ENCODE measurements at places on chromosomes 5 and 9.

- peaks cover 88% of the 10 kb centered on the region for H3K4me1 ChIP-seq
- peaks cover 4% of the 10 kb centered on the region for H3K36me3 ChIP-seq
- H3K4me3 ChIP-seq = peak overlapping the region; percentile 49
These were observed 186.8 kb downstream of the PALM2AKAP2 start for GRCh38 chr9:109966643-109967368.

DNA sequence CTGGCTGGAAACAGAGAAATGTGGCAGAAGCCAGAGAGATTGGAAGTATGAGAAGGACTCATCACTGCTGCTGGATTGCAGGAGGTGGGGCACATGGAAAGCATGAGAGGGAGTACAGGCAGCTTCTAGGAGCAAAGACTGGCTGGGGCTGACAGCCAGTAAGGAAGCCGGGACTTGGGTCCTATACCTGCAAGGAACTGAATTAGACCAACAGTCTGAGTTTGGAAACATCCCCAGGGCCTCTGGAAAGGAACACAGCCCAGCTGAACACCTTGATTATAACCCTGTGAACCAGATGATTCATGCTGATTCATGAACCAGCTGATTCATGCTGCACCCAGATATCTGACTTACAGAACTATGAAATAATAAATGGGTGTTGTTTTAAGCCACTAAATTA lies 93.4 kb downstream of the OSTF1 start:
- peaks cover 6% of the 10 kb centered on the region for H3K4me1 ChIP-seq
- H3K27ac ChIP-seq = no peak overlapping the region
- H3K36me3 ChIP-seq = peaks cover 15% of the 10 kb centered on the region
- H3K4me3 ChIP-seq = no peak overlapping the region

- no peak overlapping the region for H3K27ac ChIP-seq
- ATAC-seq = no peak
- H3K27me3 ChIP-seq = no peaks in the 10 kb centered on the region
These were observed 277.1 kb downstream of the NR3C1 start for GRCh38 chr5:143126174-143127019.

DNA sequence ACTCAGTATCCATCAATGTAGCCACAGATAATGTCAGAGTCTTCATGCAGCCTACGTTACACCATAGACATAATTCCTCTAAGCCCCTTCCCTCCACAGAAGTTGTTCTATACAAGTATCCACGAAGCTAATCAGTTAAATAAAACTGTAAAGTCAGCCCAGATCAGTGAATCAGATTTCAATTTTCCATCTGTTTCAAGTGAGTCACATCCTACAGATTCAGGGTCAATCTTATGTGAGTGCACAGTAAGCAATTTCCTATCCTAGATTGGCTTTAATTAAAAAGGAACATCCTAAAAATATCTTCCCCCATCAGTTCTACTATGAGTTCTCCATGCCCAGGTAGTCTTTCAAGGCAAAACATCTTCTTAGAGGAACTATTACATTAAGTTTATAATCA lies 402.5 kb downstream of the EFNA5 start:
- no peaks in the 10 kb centered on the region for H3K36me3 ChIP-seq
- ATAC-seq = no peak
- H3K4me3 ChIP-seq = no peak overlapping the region
- no peak overlapping the region for H3K27ac ChIP-seq

DNA sequence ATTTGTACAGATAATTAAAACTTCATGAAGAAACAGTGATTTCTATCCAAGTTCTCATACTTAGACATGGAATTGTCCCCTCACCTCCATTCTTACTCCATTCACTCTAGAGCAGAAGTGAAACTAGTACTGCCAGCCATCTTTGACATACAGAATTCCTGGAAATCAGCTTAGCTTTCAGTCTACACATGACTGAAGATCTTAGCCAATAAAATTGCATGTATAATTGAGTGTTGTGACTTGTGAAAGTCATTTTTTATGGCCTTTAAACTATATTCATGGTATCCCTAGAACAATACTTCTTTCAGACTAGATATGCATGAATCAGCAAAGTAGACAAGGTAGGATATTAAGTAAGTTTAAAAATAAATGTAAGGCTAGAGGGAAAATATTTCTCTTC lies 705.2 kb upstream of the ZNF608 start:
- no peak overlapping the region for H3K4me3 ChIP-seq
- no peaks in the 10 kb centered on the region for H3K27me3 ChIP-seq
- H3K36me3 ChIP-seq = no peaks in the 10 kb centered on the region
- H3K27ac ChIP-seq = no peak overlapping the region
- no peaks in the 10 kb centered on the region for H3K4me1 ChIP-seq

DNA sequence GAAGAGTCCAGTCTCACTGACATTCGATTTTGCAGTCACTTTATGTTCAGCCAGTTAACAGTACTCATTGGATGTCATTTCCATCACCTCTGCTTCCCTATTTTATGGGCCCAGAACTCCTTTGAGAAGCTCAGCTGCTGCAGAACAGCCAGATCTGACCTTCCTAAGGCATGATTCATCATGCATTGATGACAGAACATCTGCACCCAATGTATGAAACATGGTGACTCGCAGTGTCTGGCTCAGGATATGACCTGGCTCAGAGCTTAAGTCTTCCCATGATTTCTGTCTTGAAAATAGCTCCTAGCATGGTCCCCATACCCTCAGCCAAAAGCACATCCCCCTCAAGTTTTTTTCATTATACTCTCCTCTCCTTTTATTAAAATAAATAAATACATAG lies 92.6 kb upstream of the TRIM32 start:
- H3K4me3 ChIP-seq = no peak overlapping the region
- no peaks in the 10 kb centered on the region for H3K4me1 ChIP-seq
- H3K27ac ChIP-seq = no peak overlapping the region
- H3K27me3 ChIP-seq = no peaks in the 10 kb centered on the region
- no peak for ATAC-seq

- no peak for ATAC-seq
- no peaks in the 10 kb centered on the region for H3K27me3 ChIP-seq
- no peaks in the 10 kb centered on the region for H3K36me3 ChIP-seq
- no peaks in the 10 kb centered on the region for H3K4me1 ChIP-seq
- H3K27ac ChIP-seq = no peak overlapping the region
- no peak overlapping the region for H3K4me3 ChIP-seq
These were observed 127.8 kb downstream of the SAXO1 start for GRCh38 chr9:18905028-18905882.

- H3K4me3 ChIP-seq = no peak overlapping the region
- no peak overlapping the region for H3K27ac ChIP-seq
- no peaks in the 10 kb centered on the region for H3K4me1 ChIP-seq
- no peak for ATAC-seq
These were observed 80.3 kb downstream of the CSNK1A1 start for GRCh38 chr5:149470942-149471341.

- peaks cover 33% of the 10 kb centered on the region for H3K4me1 ChIP-seq
- no peak overlapping the region for H3K27ac ChIP-seq
- H3K36me3 ChIP-seq = peaks cover 13% of the 10 kb centered on the region
- H3K27me3 ChIP-seq = no peaks in the 10 kb centered on the region
- no peak for ATAC-seq
- H3K4me3 ChIP-seq = peak overlapping the region; percentile 96
These were observed 1.1 kb upstream of the CEP78 start for GRCh38 chr9:78234810-78235209.

GRCh38 chr9:110099236-110100095 lies 108.5 kb downstream of the C9orf152 start:
- peaks cover 79% of the 10 kb centered on the region for H3K4me1 ChIP-seq
- no peak overlapping the region for H3K4me3 ChIP-seq
- H3K36me3 ChIP-seq = peaks cover 54% of the 10 kb centered on the region
- no peaks in the 10 kb centered on the region for H3K27me3 ChIP-seq

- peak within 1 kb of the TSS; percentile 48 for H3K4me3 ChIP-seq
- H3K27ac ChIP-seq = no peak within 1 kb of the TSS
- H3K36me3 ChIP-seq = peaks cover 4% of the 10 kb centered on the region
- peaks cover 54% of the 10 kb centered on the region for H3K27me3 ChIP-seq
- peak; percentile 37 for ATAC-seq
- peaks cover 15% of the 10 kb centered on the region for H3K4me1 ChIP-seq
These were observed at the start of gene LPAR1 for GRCh38 chr9:111038331-111039230. LPAR1 (minus strand) TSS chr9:111038470; CDS start chr9:110972117, 66,353 bp downstream.

DNA sequence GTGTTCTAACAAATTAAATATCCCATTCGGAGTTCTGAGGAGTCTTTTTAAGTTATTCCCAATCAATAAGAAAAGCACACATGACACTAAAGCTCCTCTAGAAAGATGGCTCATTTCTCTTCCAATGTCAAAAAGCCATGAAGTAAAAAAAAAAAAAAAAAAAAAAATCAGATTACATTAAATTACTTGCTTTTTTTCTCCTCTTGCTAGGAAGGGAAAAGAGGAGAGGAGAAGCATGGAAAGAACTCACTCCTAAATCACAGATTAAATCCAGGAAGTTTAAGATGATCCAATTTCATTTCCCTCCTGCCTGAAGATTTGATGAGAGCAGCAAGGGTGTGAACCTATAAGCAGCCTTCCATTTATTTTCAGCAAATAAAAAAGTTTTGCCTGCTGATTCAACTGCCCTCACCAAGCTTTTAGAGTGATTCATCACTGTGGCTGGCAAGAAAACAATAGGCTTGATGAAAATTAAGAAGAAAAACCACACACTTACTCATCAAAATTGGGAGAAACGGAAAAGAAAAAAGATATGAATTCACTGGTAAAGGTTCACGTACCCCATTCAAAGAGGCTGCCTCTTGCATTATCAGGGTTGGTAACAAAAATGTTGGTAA lies 19.7 kb downstream of the MYO10 start:
- H3K27me3 ChIP-seq = no peaks in the 10 kb centered on the region
- H3K4me3 ChIP-seq = no peak overlapping the region
- no peak overlapping the region for H3K27ac ChIP-seq
- H3K36me3 ChIP-seq = no peaks in the 10 kb centered on the region

GRCh38 chr5:181194489-181195248 lies 10.3 kb downstream of the TRIM7 start:
- H3K4me1 ChIP-seq = peaks cover 58% of the 10 kb centered on the region
- H3K27ac ChIP-seq = no peak overlapping the region
- no peak overlapping the region for H3K4me3 ChIP-seq
- no peak for ATAC-seq

Data from stimulated activated memory B cell treated with anti-CD40 and anti-IgM and Interleukin-4, amounts not matched to agents 10 μg/mL and 1 μg/mL and 100 μg/mL, for 72 hours (primary cell).